ENCODE measurements at places on chromosomes 12 and 14.

DNA sequence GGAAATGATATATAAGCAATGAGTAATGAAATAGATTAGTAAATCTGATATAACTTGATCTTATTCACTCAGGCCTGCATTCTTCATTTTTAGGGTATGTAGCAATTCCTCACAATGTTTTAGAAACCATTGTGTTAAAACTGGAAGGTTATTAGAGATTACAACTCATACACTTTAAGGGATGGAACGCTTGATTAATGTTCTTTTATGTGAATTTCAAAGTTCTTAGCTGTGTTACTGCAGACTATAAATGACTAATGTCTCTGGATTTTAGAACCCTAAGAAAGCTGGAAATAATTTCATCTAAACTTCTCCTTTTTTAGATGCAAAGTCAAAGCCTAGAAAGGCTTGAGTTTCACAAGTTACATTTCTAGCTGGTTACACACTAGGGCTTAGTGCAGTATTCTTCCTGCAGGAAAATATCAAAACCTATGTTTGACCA lies 148.2 kb upstream of the CLEC14A start:
- DNase-seq = peak; percentile 96

- no peak for DNase-seq
Observed at GRCh38 chr14:71576472-71576871, 355.8 kb upstream of the RGS6 start.

GRCh38 chr14:87196436-87196835 lies 796.5 kb downstream of the GALC start:
- DNase-seq = no peak

- peak; percentile 81 for DNase-seq
Observed at GRCh38 chr14:50452979-50453705, 56.5 kb upstream of the CDKL1 start.

DNA sequence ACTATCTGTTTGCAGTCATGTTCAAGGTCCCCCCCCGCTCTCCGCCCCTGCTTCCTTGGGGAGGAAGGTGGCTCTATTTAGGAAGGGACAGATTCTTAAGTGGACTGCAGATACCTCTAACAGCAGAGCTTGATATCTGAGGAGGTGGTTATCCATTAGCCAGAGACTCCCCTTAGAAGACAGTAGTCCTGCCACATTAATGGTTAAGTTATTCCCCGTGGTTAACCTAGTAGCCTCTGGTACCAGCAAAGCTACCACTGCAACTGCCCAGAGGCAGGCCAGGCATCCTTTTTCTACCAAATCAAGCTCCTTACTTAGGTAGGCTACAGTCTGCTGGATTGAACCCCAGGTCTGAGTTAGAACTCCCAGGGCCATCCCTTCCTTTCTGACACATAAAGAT lies 162.1 kb upstream of the AVPR1A start:
- DNase-seq = no peak

DNA sequence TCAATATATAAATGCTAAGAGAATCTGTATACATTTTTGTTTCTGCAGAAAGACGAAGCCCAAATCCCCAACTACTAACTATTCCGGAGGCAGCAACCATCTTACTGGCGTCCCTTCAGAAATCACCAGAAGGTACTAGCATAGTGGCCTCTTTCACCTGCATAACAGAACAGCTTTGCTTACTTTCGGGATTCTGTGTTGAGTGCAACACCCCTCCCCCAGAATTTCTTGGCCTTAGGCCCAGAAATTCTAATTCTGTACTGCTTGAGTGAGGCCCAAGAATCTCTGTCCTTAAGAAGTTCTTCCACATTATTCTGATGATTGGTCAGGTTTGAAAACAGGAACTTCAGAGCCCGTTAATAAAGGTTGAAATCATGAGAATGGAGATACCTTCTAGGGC lies 2.9 kb downstream of the SPX start:
- DNase-seq = no peak

DNA sequence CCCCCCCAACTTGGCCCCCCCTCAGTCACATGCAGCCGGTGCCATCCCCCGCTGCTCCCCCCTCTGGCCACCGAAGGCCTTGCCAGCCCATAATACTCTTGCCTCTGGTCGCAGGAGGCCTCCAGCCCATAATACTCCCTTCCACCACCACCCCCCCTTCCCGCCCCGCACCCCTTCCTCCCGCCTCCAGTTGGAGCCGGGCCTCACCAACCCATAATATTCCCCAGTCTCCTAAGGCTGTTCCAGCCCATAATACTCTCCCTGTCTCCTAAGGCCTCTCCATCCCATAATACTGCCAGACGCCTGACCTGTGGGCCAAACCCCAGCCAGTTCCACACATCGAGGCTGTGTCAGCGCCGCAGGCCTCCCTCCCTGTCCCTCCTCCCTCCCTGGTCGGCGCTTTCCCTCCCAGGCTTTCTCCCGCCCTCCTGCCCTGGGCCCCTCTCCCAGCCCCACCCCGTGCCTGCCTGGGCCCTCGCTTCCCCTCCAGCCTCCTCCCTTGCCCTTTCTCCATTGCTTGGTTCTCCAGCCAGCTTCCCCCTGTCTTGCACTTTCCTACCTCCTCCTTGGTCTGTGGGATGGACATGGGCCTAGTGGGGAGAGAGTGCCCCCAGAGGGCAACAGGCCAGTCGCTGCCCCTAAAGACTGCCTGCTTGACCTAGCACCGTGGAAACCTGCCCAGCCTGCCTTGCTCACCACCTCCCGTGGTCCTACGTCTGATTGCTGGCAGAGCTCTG lies 6.8 kb upstream of the CHD4 start:
- DNase-seq = peak; percentile 95

DNA sequence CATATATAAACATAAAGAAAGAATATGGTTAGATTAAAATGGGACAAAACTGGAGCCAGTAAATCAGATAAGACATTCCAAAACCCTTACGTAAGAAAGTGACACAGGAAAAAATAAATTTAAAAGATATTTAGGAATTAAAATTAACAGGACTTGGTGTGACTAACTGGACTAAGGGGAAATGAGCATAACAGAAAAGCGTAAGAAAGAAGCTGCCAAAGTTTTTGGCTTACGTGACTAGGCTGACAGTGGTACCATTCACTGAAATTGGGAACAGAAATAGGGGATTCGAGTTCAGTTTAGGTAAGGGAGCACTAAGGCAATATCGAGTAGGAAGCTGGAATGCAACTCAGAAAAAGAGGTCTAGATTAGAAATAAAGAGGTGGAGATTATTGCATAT lies 7.8 kb downstream of the CDK17 start:
- DNase-seq = no peak

DNA sequence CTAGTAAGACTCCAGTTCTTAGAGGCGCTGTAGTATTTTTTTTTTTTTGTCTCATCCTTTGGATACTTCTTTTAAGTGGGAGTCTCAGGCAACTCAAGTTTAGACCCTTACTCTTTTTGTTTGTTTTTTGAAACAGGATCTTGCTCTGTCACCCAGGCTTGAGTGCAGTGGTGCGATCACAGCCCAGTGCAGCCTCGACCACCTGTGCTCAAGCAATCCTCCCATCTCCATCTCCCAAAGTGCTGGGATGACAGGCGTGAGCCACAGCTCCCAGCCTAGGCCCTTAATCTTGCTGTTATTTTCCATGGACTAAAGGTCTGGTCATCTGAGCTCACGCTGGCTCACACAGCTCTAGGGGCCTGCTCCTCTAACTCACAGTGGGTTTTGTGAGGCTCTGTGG lies 21.3 kb downstream of the GPRC5A start:
- no peak for DNase-seq

- DNase-seq = peak; percentile 3
Observed at GRCh38 chr14:45084946-45085346, 1.0 kb downstream of the PRPF39 start.

- DNase-seq = no peak
Observed at GRCh38 chr14:93532541-93532940, 101.8 kb downstream of the UNC79 start.

- no peak for DNase-seq
Observed at GRCh38 chr12:110538869-110539622, 36.9 kb downstream of the RAD9B start.

DNA sequence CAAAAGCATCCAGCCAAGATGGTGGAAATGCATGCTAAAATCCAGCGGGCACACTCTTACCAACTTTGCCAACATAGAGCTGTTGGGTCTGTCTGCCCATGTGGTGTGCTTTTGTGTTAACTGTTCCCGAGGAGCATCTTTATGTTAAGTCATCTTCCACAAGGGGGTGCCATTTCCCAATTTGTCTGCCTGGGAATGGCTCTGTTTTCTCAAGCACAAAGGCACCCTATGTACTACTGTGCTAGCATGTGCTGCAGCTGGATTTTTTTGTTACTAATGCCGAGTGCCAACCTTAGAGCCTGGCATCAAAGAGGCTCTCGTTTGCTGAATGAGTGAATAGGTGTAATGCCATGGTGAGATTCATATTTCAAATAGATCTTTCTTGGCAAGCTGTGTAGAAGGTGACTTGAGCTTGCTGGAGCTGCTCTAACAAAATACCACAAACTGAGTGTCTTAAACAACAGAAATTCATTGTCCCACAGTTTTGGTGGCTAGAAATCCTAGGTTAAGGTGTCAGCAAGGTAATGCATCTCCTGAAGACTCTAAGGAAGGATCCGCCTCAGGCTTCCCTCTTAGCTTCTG lies 74.3 kb downstream of the TRHDE start:
- DNase-seq = peak; percentile 82

GRCh38 chr12:29980304-29980703 lies 196.6 kb upstream of the TMTC1 start:
- no peak for DNase-seq

DNA sequence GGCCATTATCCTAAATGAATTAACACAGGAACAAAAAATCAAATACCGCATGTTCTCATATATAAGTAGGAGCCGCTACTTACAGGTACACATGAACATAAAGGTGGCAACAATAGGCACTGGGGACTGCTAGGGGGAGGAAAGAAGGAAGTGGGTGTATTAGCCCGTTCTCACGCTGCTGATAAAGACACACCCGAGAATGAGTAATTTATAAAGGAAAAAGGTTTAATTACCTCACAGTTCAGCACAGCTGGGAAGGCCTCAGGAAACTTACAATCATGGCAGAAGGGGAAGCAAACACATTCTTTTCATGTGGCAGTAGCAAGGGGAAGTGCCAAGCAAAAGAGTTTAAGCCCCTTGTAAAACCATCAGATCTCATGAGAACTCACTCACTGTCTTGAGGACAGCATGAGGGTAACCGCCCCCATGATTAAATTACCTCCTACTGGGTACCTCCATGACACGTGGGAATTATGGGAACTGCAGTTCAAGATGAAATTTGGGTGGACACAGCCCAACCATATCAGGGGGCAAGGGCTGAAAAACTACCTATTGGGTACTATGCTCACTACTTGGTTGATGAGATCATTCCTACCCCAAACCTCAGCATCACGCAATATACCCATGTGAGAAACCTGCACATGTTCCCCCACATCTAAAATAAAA lies 16.4 kb upstream of the MIA2 start:
- DNase-seq = no peak

GRCh38 chr12:111314953-111315539 lies 53.8 kb downstream of the PHETA1 start:
- no peak for DNase-seq

GRCh38 chr12:11704089-11704488 lies 54.6 kb downstream of the ETV6 start:
- no peak for DNase-seq

DNA sequence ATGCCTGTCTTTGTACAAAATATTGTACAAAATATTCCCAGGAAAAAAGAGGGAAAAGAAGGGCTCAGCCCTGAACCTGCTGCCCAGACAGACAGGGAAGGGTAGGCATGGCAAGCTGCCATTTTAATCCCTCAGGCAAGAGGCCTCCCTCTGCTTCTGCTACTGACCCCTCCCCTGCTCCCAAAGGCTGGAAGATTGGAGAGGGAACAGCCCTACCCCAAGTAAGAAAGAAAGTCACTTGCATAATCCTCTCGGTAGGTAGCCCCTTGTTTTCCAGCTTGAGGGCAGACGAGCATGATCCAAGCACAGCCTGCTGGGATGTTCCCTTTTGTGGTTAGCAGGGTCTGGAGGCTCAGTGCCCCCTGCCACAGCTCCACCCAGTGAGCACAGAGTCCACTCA lies 20.7 kb downstream of the ADCY6 start:
- no peak for DNase-seq

DNA sequence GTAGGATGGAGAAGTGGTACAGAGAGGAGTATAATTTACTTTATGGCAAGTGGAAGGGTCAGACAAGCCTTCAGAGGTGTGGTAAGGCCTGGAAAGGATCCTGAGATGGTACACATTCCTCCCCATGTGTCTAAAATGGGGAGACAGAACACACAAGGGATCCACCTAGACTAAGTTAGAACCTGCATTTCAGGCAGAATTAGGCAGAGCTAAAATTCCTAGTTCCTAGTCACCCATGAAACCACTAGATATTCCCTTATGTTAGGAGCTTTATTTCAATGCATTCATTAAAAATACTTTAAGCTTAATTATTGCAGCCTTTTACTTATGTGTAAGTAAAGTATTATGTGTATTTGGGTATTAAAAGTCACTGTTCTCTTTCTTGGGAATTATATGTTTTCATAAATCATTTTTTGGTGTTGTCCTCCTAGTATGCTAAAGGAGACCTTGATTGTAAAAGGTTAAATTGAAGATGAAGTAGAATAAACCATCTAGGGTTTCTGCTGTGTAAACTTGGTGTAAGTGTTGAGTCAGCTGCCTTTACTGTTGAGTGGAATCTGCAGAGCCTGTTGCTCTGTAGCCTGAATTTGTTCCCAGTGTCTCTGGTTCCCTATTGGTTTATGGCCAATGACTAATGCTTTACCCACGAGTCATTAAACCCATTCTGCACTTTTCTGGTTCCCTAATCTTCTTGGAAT lies 423.2 kb downstream of the ATP23 start:
- peak; percentile 100 for DNase-seq

- peak; percentile 27 for DNase-seq
Observed at GRCh38 chr14:69363055-69363454, 35.0 kb downstream of the ERH start.

DNA sequence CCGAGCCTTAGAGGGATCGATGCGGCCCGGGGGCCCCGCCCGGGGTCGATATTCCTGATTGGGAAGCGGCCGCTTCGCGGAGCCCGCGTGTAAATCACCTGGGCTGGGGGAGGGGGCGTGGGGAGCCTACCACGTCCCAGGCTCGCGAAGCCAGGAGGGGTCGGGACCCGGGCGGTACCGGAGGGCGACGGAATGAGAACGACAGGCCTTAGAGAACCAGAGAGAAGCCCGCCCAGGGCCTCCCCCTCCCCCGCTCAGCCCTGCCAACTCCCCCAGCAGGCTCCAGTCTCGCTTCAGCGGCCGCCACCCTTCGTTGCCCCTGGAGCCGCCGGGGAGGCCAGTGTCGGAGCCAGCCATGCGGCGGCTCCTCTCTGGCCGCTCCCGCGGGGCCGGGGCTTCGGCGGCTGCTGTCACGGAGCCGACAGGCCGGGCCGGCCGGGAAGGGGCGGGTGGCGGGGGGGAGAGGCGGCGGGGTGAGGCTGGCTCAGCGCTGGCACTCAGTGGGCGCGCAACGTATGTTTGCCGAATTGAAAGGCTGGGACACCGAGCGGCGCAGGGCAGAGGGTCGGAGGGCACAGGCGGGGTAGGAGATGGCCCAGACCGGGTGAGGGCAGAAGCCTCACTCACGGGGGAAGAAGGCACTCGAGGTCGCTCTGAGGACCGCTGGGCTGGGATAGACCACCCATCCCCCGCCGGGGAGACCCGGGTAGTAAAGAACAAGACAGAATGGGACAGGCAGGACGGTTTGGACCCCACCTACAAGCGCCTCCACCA lies 1.4 kb upstream of the DNAJC22 start:
- no peak for DNase-seq
